ENCODE measurements at places on chromosomes 7 and 10. TPM values are rescaled to one million over a fixed set of nuclear protein-coding genes. Genes with fewer than 3 reads are reported as not detected.

- no peak for DNase-seq
Observed at GRCh38 chr10:6229746-6230145, 27.0 kb downstream of the PFKFB3 start.

GRCh38 chr7:42886129-42886528, 25.7 kb downstream of the C7orf25 start:
- no peak for DNase-seq

GRCh38 chr7:19001854-19002253, 115.6 kb downstream of the TWIST1 start:
- DNase-seq, result no peak

- DNase-seq, result no peak
Observed at GRCh38 chr7:30184791-30185487, 50.2 kb downstream of the MTURN start.

DNA sequence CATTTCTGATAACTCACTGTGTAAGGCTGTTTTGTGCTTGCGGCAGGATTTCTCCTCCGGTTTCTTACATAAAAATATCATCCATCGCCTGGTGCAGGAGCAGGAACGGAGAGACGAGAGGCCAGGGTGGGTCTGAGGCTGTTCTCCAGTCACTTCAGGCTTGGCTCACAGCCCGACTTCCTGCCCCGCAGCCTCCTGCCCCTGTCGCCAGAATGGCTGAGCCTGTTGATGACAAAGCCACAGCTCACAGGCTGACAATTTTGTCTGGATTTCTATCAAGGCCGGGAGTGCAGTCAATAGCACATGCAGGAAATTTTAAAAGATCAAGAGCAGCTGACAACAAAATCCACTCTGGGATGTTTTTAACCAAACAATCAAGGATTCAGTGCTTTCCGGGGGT, 229.7 kb upstream of the ZNF32 start:
- DNase-seq, result no peak

The TECPR1 gene
- total RNA-seq, result 36.3 TPM

The SUGCT gene
- 3.6 TPM for total RNA-seq
